Neural progenitor cell (in vitro differentiated cells): ENCODE measurements at places on chromosomes 5 and 9.

DNA sequence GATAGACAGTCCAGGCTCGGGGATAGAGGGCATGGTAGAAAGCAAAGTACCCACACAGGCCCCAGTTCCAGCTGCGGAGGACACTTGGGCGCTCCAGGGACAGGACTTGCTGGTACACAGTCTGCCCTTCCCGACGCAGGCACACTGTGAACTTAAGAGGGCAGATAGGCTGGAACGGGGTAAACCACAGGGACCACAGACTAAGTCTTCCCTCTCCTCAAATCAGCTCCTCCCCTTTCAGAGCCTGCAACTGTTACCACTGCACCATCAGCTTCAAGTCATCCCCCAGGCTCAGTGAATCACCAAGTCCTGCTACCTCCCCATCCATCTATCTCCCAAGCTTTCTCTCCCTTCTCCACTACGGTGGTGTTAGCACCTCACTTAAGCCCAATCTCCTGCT is 7.3 kb downstream of the GBA2 start:
- DNase-seq, result no peak

DNA sequence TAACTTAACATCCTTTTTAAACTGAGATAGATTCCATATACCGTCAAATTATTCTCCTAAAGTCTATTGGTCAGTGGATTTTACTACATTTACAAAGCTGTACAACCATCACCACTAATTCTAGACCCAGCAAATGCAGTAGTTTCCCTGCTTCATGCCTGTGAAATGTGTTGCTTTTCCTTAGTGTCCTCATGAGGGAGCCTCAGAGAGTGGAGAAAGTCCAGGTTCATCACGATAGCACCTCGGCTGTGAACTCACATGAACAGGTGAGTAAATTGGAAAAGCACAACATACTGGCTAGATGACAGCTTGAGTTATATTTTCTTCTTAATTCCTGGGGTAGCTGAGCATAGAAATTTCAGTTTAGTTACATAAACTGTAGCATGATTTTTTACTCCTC is 653.7 kb downstream of the MTRR start:
- no peak for DNase-seq

GRCh38 chr9:76013809-76014208 is 123.3 kb downstream of the PCSK5 start:
- no peak for DNase-seq

GRCh38 chr5:108312258-108312657 is 69.6 kb downstream of the FBXL17 start:
- DNase-seq, result no peak

- DNase-seq, result no peak
Measured at GRCh38 chr9:128152133-128153059, 3.1 kb downstream of the LCN2 start.
